Fibroblast of skin of right quadriceps (primary cell): ENCODE measurements at places on chromosomes 6 and 20.
A peak's percentile ranks its signal among the peaks of the same experiment; 100 is the strongest.

DNA sequence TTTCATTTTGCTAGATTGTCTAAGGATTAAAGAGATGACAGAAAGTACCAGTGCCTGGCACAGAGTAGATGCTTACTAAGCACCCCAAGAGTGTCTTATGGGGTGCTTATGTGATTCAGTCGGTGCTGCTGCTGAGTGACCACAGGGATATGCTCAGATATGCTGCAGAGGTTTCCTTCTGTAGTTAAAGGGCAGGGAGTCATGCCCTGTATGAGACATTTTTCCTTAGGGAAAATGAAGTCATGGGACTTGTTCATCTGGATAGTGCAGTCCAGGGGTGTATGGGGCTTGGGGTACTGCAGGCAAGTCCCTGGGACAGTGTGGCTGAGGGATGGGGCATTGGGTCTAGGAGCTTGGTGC, 25.1 kb downstream of the TOX2 start:
- no peak for DNase-seq

DNA sequence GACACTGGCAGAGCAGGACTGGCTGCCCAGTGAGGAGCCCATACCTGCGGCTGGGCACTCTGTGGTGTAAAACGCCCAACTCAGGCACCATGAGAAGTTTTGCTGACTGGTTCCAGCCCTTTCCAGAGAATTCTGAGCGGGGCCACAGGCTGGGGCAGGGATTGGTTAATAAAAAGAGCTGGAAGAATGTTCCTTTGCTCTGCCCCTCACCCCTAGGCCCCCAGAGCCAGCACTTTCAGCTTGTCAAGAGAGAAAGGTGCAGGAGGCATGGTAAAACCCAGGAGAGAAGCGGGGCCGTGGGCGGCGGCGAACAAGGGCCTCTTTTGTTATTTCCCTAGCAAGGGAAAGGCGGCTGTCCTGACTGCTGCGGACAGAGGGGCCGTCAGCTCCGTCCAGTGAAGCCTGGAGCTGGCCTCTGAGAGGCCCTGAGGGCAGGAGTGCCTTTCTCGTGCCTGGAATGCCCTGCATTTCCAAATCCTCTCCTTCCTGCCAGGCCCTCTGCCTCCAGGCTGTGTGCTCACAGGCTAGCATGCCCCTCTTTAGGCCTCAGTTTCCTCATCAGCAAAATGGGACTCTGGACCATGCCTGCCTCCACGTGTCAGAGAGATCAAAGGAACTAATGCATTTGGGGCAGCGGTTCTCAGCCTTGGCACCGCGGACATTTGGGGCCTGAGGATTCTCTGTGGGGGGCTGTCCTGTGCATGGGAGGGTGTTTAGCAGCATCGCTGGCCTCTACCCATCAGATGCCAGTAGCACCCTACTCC, 12.9 kb downstream of the SLC13A3 start:
- no peak for DNase-seq

- DNase-seq: no peak
Measured at GRCh38 chr20:38128691-38129090, 36.4 kb downstream of the TGM2 start.

DNA sequence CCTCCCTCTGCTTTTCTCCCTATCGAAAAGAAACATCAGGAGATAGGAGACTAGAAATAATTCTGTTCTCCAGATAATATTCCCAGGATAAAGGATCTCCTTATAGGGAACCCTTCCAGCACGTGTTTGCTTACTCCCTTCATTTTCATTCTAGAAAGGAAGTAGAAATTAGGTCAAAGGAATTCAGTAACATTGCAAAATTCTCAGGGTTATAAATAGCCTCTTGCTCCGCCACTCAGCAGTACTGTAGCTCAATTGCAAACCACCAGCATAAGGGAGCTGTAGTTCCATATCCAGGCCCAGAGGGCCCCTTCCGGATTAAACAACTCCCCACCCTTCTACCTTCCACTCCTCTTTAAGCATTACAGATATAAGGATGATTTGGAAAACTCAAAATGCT, 6.2 kb downstream of the ELMO2 start:
- peak; percentile 83 for DNase-seq

GRCh38 chr6:156933201-156934068, 156.3 kb downstream of the ARID1B start:
- DNase-seq: no peak

- DNase-seq: no peak
Measured at GRCh38 chr6:44727651-44728630, 340.4 kb downstream of the CDC5L start.

DNA sequence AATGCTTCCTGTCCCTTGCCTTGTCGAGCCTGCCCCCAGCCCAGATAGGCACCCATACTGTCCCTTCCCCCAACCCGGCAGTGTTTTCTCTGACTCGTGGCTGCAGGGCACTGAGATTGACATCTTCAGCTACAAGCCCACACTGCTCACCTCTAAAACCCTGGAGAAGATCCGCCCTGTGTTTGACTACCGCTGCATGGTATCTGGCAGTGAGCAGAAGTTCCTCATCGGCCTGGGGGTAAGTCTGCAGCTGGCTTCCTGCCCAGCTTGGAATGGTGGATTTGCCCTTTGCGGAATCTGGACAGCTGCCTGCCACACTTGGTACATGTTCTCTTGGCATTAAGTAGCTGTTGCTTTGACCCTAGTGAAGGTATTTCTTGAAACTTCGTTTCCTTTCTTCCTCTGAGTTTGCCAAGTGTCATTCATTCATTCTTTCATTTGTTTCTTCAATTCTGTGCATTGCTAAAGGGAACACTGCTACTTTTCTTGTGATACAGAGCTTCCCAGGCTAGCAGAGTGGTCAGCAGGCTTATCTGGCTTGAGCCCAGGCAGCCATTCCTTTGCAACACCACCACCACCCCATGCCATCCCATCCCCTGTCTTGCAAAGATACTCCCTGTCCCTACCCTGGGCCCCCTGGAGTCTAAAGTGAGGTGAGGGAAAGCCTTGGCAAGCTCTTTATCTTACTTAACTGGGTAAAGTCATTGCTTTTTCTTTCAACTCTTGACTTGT, 26.2 kb downstream of the CCDC167 start:
- DNase-seq: no peak

DNA sequence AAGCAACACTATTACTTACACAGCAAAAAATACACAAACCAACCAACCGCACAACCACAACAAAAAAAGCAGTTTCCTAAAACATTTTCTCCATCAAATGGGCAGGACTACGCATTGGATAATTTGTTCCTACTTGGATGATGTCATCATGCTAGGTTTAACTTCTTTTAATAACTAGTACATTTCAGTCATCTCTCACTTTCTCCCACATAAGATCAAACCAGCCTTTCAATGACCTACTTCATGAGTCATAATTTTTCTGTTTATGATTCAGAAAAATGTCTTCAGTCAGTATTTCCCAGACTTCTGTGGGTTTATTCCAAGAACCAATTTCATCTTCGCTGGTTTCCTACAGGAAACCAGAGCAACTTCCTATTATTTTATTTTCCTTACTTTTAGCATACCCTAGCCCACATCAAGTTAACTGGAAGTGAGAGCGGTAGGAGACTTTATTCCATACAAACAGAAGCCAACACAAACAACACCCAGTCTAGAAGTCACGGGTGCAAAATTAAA, 134.2 kb downstream of the GMDS start:
- peak; percentile 68 for DNase-seq

- DNase-seq: no peak
Measured at GRCh38 chr20:48556956-48557355, 270.8 kb downstream of the PREX1 start.

GRCh38 chr20:62880935-62881661, 19.5 kb upstream of the TCFL5 start:
- DNase-seq: no peak

DNA sequence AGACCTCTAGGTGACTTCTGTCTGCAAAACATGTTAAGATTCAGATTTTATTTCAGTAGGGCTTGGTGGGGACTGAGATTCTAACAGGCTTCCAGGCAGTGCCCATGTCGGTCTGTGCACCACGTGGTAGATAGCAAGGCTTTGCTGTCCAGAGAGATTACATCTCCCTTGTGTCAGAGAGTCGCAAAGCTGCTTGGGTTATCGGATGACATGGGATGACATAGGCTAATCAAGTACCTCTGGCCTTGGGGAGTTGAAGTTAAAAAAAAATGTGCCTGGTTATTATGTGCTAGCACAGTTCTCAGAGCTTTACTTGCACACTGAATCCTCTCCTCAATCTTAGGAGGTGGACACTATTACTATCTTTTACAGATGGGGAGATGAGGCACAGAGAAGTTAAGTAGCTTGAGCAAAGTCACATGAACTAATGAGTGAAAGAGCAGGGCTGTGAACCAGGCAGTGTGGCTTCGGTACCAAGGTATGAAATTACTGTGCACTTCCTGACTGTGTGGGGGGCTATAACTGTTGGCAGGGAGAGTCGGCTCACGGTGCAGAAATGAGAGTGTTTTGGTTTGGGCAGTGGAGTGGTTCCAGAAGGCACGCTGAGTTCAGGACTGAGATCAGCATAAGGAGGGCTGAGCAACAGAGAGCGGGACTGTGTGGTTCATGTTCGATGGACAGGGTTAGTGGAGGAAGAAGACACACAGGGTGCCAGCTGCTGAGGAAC, 41.1 kb downstream of the FARS2 start:
- DNase-seq: no peak

GRCh38 chr6:52186075-52186474, at the start of gene IL17A:
Gene IL17A, plus strand, starts transcription at chr6:52186375. Its CDS starts 57 bp downstream, at chr6:52186432.
- DNase-seq: no peak

GRCh38 chr20:34693414-34693813, 10.7 kb upstream of the TP53INP2 start:
- DNase-seq: no peak

DNA sequence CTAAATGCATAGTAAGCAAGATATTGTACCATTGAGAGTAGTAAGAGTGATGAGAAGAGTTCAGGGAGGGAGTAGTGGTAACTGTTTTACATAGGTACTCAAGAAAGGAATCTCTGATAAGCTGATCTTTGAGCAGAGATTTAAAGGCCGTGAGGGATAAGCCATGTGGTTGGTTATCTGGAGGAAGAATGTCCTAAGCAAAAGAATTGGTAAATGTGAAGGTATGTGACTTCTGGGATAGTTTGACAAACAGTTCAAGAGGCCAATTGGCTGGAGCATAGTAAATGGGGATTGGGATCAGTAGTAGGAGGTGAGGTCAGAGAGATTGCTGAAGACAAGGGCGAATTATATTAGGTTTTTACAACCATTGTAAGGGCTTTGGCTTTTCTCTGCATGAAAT, 40.1 kb downstream of the PLCB1 start:
- DNase-seq: no peak

DNA sequence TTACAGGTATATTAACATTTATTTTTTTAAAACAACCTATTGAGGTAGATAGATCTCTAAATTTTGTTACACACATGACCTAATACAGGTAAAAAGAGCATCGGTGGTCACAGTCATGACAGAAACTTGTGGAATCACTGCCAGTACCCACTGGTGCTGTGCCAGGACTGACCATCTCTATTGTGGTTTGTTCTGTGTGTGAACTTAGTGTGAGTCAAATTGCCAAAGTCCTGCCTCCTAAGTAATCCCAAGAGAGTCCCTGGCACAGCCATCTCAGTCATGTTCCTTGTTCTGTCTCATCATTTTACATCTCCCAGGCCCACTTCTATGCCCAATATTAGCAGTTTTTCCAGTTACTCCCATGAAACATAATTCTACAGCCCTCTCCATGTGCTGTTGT, 21.4 kb downstream of the GSTA2 start:
- no peak for DNase-seq

GRCh38 chr20:10322073-10323012, 103.7 kb downstream of the SNAP25 start:
- peak; percentile 24 for DNase-seq

GRCh38 chr6:83767033-83767432, 58.1 kb upstream of the SNAP91 start:
- DNase-seq: no peak

GRCh38 chr6:3419624-3420272, 37.1 kb downstream of the SLC22A23 start:
- peak; percentile 78 for DNase-seq

DNA sequence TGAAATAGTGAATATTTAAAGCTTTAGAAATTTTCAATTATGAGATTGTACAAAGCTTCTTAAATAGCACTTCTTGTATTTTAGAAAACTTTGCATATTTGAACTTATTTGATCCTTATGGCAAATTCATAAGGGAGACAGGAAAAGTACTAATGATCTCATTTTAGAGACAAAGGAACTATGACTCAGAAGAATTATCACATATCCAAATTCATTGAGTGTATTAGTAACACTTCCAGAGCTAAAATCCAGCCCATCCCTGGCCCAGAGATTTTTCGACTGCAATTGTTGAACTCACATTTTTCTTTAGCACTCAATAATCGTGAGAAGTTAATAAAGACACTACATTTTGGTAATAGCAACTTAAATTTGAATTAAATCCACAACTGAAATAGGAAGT, 704.3 kb downstream of the EPM2A start:
- no peak for DNase-seq

- DNase-seq: no peak
Measured at GRCh38 chr20:42598581-42598980, 591.1 kb downstream of the PTPRT start.

GRCh38 chr6:24494821-24495795, at the start of gene ALDH5A1:
Gene ALDH5A1, plus strand, starts transcription at chr6:24494969. Its CDS starts 28 bp downstream, at chr6:24494997.
- DNase-seq: peak; percentile 45

GRCh38 chr6:106630366-106630765, 988 bp downstream of the QRSL1 start:
- no peak for DNase-seq

GRCh38 chr20:2109425-2110210, 8.0 kb downstream of the STK35 start:
- DNase-seq: no peak

GRCh38 chr20:60172346-60172984, 214.2 kb downstream of the CDH26 start:
- peak; percentile 18 for DNase-seq

DNA sequence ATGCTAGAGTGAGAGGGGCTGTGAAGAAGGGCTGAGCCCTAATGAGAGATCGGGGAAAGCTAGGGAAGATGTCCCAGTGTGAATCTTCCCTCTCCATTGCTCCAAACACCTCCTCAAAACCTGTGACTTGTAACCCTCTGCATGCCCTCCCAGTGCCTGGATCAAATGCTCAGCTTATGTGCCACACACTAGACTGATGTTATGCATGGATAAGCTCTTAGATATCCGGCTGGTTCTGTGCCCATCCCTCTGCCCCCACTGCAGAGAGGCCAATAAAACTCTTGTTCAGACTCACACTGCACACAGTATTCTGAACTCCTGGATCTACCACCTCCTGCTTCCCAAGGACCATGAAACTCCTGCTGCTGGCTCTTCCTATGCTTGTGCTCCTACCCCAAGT, at the start of gene DEFB118:
DEFB118 (plus strand) TSS at position 301 of the 400 bp plus-strand sequence; CDS start at position 351, 50 bp downstream.
- DNase-seq: no peak

- peak; percentile 73 for DNase-seq
Measured at GRCh38 chr6:71250099-71250602, 38.5 kb upstream of the OGFRL1 start.

DNA sequence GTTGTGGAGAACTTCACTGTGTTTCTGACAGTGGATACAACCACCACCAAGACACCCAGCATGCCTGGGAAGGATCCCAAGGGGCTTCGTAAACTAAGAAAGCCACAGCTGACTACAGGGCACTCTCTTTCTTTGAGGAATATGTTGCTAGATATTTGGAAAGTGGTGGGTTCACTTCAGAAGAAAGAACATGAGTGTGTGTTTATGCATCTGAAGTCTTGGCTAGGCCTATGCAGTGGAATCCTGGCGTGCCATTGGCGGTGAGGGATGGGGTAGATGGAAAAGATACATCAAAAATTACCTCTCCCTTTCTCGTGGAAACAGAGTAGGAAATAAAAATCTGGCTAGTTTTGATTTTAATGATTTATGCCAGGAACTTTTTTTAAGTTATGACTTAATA, 187.7 kb downstream of the PDE7B start:
- peak; percentile 46 for DNase-seq
